ENCODE measurements at places on chromosomes 6 and 20.

- no peak for DNase-seq
These were observed 211.6 kb upstream of the ZNF184 start for GRCh38 chr6:27684264-27685211.

DNA sequence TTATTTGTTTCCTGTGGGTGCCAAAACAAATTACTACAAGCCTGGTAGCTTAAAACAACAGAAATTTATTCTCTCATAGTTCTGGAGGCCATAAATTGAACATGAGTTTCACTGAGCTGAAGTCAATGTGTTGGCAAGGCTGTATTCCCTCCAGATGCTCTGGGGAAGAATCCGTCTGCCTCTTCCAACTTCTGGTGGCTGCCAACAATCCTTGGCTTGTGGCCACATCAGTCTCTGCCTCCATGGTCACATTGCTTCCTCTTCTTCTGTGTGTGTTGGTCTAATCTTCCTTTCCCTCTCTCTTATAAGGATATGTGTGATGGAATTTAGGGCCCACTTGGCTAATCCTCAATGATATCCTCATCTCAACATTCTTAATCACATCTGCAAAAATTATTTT is 92.8 kb upstream of the EPB41L1 start:
- no peak for DNase-seq

DNA sequence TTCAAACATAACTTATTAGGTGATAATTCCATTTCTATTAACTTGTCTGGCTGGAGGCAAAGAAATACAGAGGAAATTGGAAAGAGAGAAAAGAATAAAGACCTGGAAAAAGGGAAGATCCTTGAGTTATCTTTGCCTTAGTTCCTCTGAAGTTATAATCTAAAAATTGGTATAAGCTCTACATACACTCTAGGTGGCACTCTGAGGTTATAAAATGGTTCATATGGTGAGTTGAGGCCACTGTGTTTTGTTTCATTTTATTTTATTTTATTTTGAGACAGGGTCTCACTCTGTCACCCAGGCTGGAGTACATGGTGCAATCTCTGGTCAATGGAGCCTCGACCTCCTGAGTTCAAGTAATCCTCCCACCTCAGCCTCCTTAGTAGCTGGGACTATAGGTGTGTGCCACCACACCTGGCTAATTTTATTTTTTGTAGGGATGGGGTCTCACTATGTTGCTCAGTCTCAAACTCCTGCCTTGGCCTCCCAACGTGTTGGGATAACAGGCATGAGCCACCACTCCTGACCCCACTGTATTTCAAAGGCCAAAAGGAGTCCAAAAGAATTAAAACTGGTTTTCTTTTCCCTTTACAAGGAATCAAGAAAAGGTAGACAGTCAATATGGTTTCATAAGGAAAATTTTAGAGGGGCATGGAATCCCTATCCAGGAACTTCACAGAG is 19.4 kb downstream of the GPX6 start:
- DNase-seq, result no peak

DNA sequence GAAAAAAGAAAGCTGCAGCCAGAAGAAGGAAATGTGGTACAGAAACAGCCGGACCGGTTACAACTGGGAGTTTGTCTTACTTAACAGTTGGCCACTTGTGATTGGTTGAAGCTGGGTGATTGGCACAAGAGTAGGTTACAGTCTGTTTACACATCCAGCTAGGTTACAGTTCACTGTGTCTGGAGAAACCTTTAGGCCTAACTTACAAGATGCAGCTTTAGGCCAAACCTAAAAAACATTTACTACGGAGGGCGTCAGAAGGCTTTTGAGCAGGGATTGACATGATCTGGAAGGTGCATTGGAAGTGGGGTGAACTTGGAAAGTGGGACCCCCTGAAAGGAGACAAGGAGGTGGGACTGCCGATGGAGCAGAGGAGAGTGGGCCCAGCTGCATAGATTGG is 122.3 kb downstream of the BANF2 start:
- DNase-seq, result no peak

- no peak for DNase-seq
These were observed 13.7 kb upstream of the SRSF12 start for GRCh38 chr6:89131599-89131998.

GRCh38 chr6:134205366-134205765 is 112.5 kb downstream of the SGK1 start:
- no peak for DNase-seq

GRCh38 chr6:87590417-87590880 is 514 bp downstream of the ORC3 start:
- no peak for DNase-seq

- no peak for DNase-seq
These were observed 89.1 kb downstream of the AFG1L start for GRCh38 chr6:108383981-108384380.

GRCh38 chr6:137900815-137901214 is 33.8 kb downstream of the TNFAIP3 start:
- no peak for DNase-seq

DNA sequence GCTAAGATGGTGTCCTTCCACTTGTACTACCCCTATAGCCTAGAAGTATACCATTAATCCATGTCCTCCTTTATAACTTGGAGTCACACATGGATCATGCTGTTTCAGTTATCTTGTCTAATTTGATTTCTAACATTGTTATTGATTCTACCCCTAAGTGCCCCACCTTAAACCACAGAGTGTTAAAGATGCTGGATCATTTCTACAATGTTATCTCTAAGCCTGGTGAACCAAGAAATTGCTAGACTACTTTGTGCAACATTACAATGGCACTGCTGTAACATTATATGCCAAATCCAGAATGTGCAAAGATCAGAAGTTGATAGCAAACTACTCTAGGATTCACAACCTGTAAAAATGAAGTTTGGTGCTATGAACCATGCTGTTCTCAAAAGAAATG is 1.7 kb downstream of the CGA start:
- DNase-seq, result no peak

- no peak for DNase-seq
These were observed 22.5 kb downstream of the HFE start for GRCh38 chr6:26109772-26110171.

GRCh38 chr6:144131248-144131709 is 19.0 kb upstream of the STX11 start:
- DNase-seq, result no peak

- DNase-seq, result no peak
These were observed 65.4 kb downstream of the ARHGAP18 start for GRCh38 chr6:129644567-129645015.

DNA sequence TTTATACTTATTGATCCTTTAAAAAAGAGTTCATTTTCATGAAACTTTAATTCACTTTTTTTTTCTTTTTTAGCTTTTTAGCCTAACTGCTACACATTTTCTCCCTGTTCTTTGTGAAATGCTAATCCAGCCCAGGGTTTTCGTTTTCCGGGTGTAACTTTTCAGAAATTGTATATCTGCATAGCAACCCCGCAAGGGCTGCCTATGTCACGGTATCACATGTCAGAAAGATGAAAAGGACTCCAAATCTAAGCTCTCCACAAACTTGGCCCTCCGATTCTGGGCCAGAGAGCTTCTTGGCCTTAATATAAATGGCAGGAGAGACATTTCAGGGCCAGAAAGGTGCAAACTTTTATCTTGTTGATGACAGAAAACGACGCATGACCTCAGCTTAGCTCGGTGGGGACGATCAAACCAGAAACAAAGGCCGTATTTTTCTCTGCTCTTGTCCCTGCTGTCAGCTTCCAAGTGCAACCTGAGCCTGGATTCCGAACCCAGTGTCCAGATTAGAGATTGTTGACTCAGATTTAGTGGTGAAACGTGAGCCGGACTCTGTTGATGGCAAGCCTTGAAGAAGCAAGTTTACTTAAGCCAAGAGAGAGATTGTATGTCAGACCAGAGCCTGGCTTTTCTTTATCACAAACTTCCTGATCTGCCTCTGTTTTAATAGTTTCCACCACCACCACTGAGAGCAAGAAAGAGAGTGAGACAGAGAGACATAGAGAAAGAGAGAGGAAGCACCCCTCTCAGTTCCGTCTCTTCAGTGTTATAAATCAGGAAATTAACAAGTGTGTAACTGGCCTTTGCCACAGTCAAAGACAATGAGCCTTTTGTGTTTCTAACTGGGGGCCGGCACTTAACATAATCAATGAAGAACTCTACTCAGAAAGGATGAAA is 157.8 kb downstream of the SCML4 start:
- DNase-seq, result peak; percentile 58
